ENCODE measurements at places on chromosomes 6 and 20.

- DNase-seq, result no peak
Measured at GRCh38 chr6:24249926-24250325, 107.9 kb downstream of the DCDC2 start.

GRCh38 chr6:132749111-132749510 lies 8.6 kb downstream of the VNN2 start:
- DNase-seq, result no peak

DNA sequence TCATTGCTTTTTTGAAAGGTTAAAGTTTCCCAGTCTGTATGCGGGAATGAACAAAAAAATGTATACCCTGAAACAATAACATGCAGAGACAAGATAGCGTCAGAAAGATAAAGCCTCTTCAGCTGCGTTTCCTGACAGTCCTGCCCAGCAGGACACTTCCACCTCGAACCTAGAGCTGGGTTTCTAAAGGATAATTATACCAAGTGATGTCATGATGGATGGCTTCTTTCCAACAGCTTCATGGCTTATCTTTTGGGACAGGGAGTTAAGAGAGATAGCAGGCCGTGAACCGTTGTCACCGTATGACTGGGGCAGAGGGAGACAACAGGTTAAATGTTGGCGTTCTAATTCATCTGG lies 267.6 kb upstream of the SGK1 start:
- DNase-seq, result no peak

- no peak for DNase-seq
Measured at GRCh38 chr6:25582101-25582500, 69.9 kb upstream of the SCGN start.

DNA sequence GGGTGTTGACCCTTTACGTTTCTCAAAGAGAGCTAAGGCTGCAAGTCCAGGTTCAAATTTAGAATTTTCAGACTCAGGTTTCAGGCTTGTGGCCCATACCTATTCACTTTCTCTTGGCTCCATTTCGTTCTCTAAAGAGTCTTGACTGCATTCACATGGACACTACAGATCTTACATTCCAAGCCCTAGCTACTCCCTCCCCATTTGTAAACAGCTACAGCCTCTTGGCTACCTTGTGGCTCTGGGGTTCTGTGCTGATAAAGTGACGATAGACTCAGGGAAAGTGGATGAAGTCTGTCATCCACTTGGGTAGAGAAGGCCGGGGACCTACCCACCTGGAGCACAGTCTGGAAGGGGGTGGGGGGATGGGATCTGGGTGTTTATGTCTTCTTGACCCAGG lies 503.3 kb downstream of the LMBRD1 start:
- DNase-seq, result no peak

All from germinal center (tissue), 1 donor.